ENCODE measurements at places on chromosomes 7 and 10.

DNA sequence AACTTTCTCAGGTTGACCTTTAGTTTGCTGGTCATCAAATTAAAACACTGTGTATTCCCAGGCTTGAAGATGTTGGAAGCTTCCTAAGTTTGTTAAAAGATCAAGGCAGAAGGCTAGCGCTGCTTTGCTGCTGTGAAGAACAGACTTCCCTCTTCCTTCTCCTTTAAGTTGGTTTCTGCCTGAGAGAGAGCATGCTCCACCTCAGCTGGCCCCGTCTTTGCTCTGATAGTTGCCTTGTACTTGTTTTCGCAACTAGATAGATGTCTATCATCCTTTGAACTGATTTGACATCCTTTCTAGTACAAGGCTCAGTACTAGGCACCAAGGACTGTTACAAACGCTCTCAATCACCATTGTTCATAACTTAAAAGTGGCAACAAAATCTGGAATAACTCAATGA, 177.8 kb upstream of the MKLN1 start:
- DNase-seq = no peak

GRCh38 chr7:47078241-47078640, 503.7 kb downstream of the TNS3 start:
- DNase-seq = no peak

GRCh38 chr10:4276151-4276550, 491.1 kb upstream of the KLF6 start:
- no peak for DNase-seq

DNA sequence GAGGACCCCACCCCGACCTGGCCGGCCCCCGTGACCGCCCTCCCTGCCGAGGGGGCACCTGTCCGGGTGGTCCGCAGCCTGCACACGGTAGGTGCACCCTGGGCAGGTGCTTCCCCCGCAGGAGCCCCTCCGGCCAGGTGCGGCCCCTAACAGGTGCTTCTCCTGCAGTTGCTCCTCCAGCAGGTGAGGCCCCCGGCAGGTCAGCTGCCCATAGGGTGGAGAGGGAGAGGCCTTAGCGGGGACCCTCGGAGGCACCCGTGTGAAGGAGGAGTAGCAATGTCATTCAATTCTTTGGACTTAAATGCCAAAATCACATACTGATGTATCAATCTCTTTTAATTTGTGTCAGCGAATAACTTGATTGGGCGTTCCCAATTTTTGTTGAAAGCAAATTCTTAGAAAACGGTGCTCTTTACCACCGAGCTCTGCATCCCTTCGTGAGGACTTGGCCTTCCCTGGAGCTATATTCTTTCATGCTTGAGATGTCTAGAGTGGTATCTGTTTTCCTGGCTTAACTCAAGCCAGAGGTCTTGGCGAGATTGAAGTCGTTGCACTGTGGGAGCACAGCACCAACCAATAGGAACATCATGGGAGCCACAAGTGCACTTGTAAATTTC, 738 bp upstream of the NCAPG2 start:
- DNase-seq = no peak

DNA sequence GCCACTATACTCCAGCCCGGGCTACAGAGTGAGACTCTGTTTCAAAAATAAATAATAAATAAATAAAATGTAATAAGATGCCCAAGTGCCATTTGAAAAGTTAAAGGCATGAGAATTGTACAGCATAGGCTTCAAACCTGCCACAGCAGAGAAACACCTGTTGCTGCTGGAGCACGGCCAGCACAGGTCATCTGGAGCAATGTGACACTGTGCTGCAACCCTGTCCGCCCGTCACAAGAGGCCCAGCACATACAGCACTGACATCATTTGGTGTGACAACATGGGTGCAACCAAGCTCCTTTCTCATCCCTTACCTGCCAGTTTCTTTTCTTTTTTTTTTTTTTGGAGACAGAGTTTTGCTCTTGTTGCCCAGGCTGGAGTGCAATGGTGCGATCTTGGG, 1.3 kb downstream of the RFC2 start:
- DNase-seq = no peak

DNA sequence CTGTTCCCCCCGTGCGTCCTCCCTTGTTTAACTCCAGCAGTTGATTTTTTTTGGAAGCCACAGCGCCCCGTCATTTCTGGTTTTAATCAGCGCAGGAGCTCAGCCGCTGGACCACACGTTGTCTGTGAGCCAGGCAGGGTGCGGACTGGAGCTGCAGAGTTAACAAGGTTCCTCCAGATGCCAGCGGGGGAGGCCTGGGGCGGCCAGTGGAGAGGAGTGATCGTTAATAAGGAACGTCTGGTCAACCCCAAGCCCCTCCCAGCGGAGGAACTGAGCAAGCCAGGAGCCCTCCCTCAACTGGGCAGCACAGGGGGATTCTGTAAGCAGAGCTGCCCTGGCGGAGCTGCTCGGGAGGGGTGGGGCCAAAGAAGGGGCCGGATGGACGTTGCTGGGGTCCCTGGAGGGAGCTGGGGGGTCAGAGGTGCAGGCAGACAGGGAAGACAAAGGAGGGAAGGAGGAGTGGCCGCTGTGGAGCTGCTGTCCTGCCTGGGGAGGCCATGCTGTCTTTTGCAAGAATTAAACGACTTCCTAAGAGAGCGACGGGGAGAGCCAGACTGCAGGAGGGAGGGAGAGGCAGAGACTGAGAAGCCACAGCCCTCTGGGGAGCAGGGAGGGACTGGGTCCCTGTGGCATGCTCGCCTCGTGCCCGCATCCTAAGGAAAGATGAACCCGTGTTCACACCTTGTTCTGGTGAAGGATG, 537.1 kb upstream of the FOXK1 start:
- DNase-seq = no peak

DNA sequence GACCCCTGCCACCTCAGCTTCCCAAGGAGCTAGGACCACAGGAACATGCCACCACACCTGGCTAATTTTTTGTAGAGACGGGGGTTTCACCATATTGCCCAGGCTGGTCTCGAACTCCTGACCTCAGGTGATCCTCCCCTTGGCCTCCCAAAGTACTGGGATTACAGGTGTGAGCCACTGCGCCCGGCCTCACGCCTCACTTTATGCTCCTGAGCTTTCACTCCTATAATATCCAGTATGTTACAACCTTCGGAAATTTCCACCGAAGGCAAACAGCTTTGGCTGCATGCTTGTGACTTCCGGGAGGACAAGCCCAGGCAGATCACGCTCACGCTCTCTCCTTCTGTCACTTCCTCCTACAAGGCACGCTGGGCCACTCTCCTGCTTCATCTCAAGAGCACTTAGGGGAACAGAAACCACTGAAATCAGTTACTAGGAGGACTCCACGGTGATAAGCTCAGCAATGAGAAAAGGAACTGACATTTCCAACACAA, 4.4 kb upstream of the MAD1L1 start:
- peak; percentile 42 for DNase-seq
